Peyer's patch (tissue), 4 donors: ENCODE measurements at places on chromosomes 5 and 9. TPM values are rescaled to one million over a fixed set of nuclear protein-coding genes. Genes with fewer than 3 reads are reported as not detected.

Gene NIM1K
- not detected for total RNA-seq

Gene LCN1
- not detected for total RNA-seq

Gene MEGF10
- 0.13 TPM for total RNA-seq

Gene SMIM27
- 4.2 TPM for total RNA-seq

Gene PLAC8L1
- not detected for total RNA-seq

Gene FOXI1
- not detected for total RNA-seq

Gene GHR
- total RNA-seq: 1.8 TPM

Gene WDR41
- 34.3 TPM for total RNA-seq

Gene SEMA4D
- total RNA-seq: 28.5 TPM

Gene PKD2L2
- total RNA-seq: not detected

Gene TAF11L5
- not detected for total RNA-seq

Gene PCDH12
- total RNA-seq: 0.53 TPM

Gene PCDHGA3
- 0.40 TPM for total RNA-seq

Gene RIOK2
- 21.5 TPM for total RNA-seq

Gene LMX1B
- total RNA-seq: not detected

Gene PDCD1LG2
- total RNA-seq: not detected

Gene SARDH
- total RNA-seq: 5.0 TPM

Gene PLPP7
- 1.6 TPM for total RNA-seq

Gene RANBP6
- 11.6 TPM for total RNA-seq

Gene ADGRD2
- total RNA-seq: not detected

Gene FCN2
- total RNA-seq: not detected

Gene MEIKIN
- total RNA-seq: not detected

Gene ANKRD31
- not detected for total RNA-seq

Gene CYSRT1
- total RNA-seq: 1.3 TPM
